ENCODE measurements at places on chromosomes 12 and 14. TPM values are rescaled to one million over a fixed set of nuclear protein-coding genes. Genes with fewer than 3 reads are reported as not detected.

GRCh38 chr14:95424529-95424928 lies 91.9 kb downstream of the SYNE3 start:
- peak; percentile 31 for DNase-seq

The TAS2R14 gene
- total RNA-seq: 0.76 TPM

The KLRC1 gene
- not detected for total RNA-seq

DNA sequence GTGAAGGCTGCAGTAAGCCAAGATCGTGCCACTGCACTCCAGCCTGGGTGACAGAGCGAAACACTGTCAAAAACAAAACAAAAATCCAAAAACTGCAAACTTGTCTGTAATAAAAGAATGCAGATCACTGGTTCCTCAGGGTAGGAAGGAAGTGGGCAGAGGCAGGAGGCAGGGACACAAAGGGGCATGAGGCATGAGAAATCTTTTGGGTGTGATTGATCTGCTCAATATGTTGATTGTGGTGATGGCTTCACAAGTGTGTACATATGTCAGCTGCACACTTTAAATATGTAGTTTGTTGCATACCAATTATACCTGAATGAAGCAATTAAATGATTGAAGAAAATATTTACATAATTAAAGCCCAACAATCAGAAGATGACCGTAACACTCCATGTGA lies 117.6 kb downstream of the CMAS start:
- DNase-seq: no peak

The PKP2 gene
- total RNA-seq: 0.13 TPM

Data from GM23248 (cell line).